Naive thymus-derived CD8-positive, alpha-beta T cell (primary cell): ENCODE measurements at places on chromosomes 5 and 9. TPM values are rescaled to one million over a fixed set of nuclear protein-coding genes. Genes with fewer than 3 reads are reported as not detected.

DNA sequence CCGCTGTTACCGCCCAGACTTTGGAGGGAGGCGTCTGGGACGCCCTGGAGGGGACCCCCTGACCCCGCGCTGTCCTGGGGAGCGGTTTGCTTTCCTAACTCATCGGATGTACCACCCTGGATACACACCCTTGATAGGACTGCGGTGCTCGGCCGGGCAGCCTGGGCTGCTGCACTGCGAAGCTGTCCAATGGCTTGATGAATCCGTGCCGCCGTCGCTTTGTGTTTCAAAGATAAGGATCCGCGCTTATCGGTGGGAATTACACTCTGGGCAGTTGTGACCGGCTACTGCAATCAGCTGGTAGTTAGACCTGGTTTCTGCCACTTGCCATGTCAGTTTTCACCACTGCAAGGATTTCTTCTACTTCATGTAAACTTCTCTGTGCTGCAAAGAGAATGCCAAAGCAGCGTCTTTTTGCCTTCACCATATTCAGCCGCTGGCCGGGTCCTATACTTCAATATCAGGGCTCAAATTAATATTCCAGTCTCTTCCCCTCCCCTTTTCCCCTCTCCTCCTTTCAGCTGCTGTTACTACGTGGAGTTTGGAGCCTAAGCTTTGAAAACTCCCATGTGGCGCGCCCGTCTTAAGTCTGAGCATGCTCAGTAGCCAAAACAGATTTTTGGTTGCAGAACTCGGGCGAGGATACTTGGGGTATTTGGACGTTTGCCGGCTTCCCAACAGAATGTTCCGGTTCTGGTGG, 727 bp downstream of the SMAD5 start:
- peak; percentile 13 for DNase-seq
- peaks cover 9% of the 10 kb centered on the region for H3K27me3 ChIP-seq
- peaks cover 38% of the 10 kb centered on the region for H3K4me1 ChIP-seq
- H3K27ac ChIP-seq = peak overlapping the region; percentile 87
- peak overlapping the region; percentile 93 for H3K4me3 ChIP-seq
- no peaks in the 10 kb centered on the region for H3K36me3 ChIP-seq

Gene JAKMIP2
- total RNA-seq = 0.44 TPM

DNA sequence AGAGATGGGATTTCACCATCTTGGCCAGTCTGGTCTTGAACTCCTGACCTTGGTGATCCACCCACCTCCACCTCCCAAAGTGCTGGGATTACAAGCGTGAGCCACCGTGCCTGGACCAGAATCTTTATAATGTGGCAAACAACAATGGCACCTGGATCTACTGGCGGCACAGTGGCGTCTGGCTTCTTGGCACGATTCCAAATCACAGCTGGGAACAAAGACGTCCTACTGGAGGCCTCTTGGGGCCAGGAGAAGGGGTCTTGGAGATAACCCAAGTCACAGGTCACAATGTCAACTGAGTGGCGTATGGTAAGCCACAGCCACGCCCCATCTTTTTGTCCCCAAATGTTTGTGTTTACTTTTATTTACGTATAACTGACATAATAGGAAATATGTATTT, 77.8 kb upstream of the RAPGEF1 start:
- no peak for DNase-seq
- no peaks in the 10 kb centered on the region for H3K36me3 ChIP-seq
- H3K27ac ChIP-seq = no peak overlapping the region

DNA sequence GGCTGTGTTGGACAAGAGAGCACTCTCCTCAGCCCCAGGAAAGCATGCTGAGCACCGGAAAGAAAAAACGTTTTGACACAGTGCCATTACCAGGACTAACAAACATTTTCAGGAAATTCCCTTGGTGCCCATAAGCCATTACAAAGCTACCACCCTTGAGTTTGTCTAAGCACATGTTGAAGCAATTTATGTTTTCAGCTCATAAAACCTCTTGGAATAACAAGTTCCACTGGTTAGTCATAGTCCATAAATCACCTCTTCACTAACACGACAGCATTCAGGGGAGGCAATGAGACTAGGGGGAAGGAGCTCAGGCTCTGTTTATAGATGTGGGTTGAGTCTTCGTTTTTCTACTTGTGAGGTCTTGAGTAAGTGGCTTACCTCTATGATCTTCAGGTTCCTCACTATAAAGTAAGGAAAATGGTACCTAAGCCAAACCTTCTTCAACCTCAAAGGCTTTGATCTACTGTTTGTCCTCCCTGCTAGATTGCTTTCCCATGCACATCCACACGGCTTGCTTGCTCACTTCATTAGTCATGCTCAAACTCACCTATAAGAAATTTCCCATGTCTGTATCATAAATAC, 65.4 kb downstream of the DRD1 start:
- no peaks in the 10 kb centered on the region for H3K4me1 ChIP-seq
- peaks cover 37% of the 10 kb centered on the region for H3K27me3 ChIP-seq
- H3K27ac ChIP-seq = no peak overlapping the region
- H3K4me3 ChIP-seq = no peak overlapping the region
- peaks cover 5% of the 10 kb centered on the region for H3K36me3 ChIP-seq
- DNase-seq = no peak

DNA sequence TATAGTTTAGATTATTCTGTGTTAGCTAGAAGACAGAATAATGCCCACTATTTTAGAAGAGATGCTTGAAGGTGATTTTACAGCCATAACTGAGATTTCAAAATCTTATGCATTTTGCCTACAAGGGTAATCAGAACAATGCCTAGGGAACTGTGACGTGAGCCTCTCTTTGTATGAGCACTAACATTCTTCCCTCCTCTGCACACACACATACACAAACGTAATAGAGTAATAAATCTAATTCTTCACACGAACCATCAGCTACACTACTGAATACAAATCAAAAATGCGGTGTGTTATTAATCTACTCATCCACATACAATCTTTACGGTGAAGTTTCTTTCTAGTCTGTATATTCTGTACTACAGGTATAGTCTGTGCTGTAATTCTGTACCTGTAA, 227.8 kb downstream of the PLK2 start:
- H3K4me3 ChIP-seq = no peak overlapping the region
- H3K27me3 ChIP-seq = no peaks in the 10 kb centered on the region
- H3K4me1 ChIP-seq = no peaks in the 10 kb centered on the region
- H3K27ac ChIP-seq = no peak overlapping the region

Gene PCDHB13
- total RNA-seq = not detected

DNA sequence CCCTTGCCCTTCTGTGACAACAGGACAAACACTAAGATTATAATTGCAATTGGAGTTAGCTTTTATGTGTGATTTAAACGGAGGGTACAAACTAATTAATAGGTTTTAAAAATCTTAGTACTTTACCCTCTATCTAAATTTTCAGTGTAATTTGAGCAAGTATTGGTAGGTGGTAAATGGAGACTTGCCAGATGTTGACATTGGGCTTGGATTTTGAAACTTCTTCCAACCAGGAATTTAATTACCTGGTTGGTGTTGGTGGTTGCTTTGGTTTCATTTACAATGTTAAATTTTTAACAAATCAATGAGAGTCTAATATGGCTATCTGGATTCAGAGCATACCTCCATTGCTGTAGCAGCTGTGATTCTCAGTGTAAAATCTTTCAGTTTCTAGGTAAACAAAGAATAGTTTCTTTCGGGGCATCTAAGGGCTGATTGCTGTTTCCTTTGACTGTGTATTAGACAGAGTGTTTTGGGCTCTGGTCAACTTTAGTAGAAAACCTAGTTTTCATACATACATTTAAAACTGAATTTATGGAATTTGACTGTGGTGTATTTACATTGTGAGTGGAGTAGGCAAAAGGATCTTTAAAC, 1.9 kb downstream of the DAPK1 start:
- H3K27me3 ChIP-seq = peaks cover 33% of the 10 kb centered on the region
- DNase-seq = no peak
- H3K4me1 ChIP-seq = peaks cover 5% of the 10 kb centered on the region
- H3K4me3 ChIP-seq = peak overlapping the region; percentile 82
- no peaks in the 10 kb centered on the region for H3K36me3 ChIP-seq

Gene WASHC1
- 36.0 TPM for total RNA-seq

Gene PAIP2
- total RNA-seq = 129 TPM

Gene PCDHA8
- not detected for total RNA-seq

- peak overlapping the region; percentile 77 for H3K27ac ChIP-seq
- H3K36me3 ChIP-seq = peaks cover 28% of the 10 kb centered on the region
- H3K4me3 ChIP-seq = no peak overlapping the region
- no peaks in the 10 kb centered on the region for H3K27me3 ChIP-seq
- peaks cover 13% of the 10 kb centered on the region for H3K4me1 ChIP-seq
Measured at GRCh38 chr9:97895695-97896332, 26.5 kb downstream of the TRMO start.

- H3K4me3 ChIP-seq = no peak overlapping the region
Measured at GRCh38 chr9:21450733-21451394, 10.6 kb downstream of the IFNA1 start.

DNA sequence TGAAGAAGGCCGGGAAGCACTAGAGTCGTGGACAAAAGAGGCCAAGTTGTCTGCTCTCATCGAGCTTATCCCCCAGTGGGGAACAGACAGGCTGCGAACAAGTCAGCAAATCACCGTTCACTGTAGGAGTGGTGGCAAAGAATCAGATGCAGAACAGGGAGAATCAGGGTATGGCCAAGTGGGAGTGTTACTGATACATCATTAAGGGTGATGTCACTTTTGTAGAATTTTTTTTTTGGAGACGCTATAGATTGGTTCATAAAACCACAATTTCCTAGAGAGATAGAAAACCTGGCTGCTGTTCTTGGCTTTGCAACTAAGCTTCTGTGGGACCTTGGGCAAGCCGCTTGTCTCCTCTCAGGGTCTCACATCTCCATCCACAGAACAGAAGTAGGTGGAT, 21.3 kb downstream of the SPRY4 start:
- H3K36me3 ChIP-seq = no peaks in the 10 kb centered on the region
- peaks cover 3% of the 10 kb centered on the region for H3K27me3 ChIP-seq
- H3K4me3 ChIP-seq = no peak overlapping the region
- DNase-seq = no peak
- no peak overlapping the region for H3K27ac ChIP-seq

Gene DMRT2
- total RNA-seq = not detected

DNA sequence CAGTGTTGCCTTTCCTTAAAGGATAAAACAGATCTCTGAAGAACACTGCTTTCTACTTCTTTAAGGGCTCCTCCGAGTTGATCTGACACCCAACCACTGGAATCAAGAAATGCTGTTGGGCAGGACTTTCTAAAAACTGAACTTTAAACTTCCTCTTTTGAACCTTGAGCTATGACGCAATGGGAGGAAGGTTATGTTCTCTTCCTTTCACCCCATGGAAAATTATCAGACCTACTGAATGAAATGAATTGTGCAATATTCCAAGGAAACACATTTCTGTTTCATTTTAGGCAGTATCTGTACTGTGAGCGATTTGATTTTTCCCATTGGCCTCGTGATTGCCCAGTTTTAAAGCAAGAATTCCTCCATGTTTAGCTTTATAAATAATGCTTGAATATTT, 206.0 kb upstream of the PRR16 start:
- DNase-seq = no peak
- H3K27me3 ChIP-seq = no peaks in the 10 kb centered on the region
- no peaks in the 10 kb centered on the region for H3K4me1 ChIP-seq
- no peaks in the 10 kb centered on the region for H3K36me3 ChIP-seq
- H3K27ac ChIP-seq = no peak overlapping the region

- H3K27ac ChIP-seq = peak overlapping the region; percentile 50
- no peaks in the 10 kb centered on the region for H3K27me3 ChIP-seq
Measured at GRCh38 chr5:148853868-148854267, 27.5 kb downstream of the ADRB2 start.

GRCh38 chr9:104269996-104270963, 176.2 kb downstream of the SMC2 start:
- H3K4me3 ChIP-seq = no peak overlapping the region
- no peaks in the 10 kb centered on the region for H3K36me3 ChIP-seq
- peaks cover 3% of the 10 kb centered on the region for H3K27me3 ChIP-seq
- no peaks in the 10 kb centered on the region for H3K4me1 ChIP-seq
- no peak for DNase-seq
- no peak overlapping the region for H3K27ac ChIP-seq

Gene PROB1
- total RNA-seq = 0.88 TPM

DNA sequence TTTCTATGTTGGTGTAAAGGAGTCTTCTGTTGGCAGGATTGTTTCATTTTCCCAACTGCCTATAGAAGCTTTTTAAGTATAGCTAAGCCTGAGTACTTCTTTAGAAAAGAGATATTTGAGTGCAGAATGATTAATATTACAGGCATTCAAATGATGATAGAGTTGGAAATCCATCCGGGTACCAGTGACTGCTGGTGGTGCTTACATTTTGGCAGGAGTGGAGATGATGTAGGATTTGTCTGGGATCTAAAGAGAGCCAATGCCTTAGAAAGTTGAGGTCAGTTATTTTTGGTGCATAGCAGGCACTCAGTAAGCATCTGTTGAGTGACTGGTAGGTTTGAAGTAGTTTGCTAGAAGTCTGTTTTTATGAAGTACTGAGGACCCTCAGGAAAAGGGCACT, 433.5 kb downstream of the DMAC1 start:
- H3K4me3 ChIP-seq = no peak overlapping the region
- DNase-seq = no peak
- H3K27me3 ChIP-seq = no peaks in the 10 kb centered on the region
- H3K36me3 ChIP-seq = no peaks in the 10 kb centered on the region
- H3K4me1 ChIP-seq = no peaks in the 10 kb centered on the region
- H3K27ac ChIP-seq = no peak overlapping the region

- no peak overlapping the region for H3K27ac ChIP-seq
- H3K27me3 ChIP-seq = peaks cover 7% of the 10 kb centered on the region
- H3K4me3 ChIP-seq = no peak overlapping the region
- H3K4me1 ChIP-seq = no peaks in the 10 kb centered on the region
- no peaks in the 10 kb centered on the region for H3K36me3 ChIP-seq
- no peak for DNase-seq
Measured at GRCh38 chr5:81400375-81400774, 6.4 kb upstream of the ACOT12 start.

GRCh38 chr5:68274847-68275651, 59.5 kb downstream of the PIK3R1 start:
- H3K36me3 ChIP-seq = no peaks in the 10 kb centered on the region
- peak overlapping the region; percentile 54 for H3K4me3 ChIP-seq
- H3K27ac ChIP-seq = peak overlapping the region; percentile 88
- H3K4me1 ChIP-seq = peaks cover 88% of the 10 kb centered on the region
- DNase-seq = no peak

GRCh38 chr5:135039271-135040033, 5.4 kb upstream of the PITX1 start:
- H3K27ac ChIP-seq = no peak overlapping the region
- H3K4me1 ChIP-seq = peaks cover 4% of the 10 kb centered on the region
- H3K4me3 ChIP-seq = peak overlapping the region; percentile 58
- peaks cover 2% of the 10 kb centered on the region for H3K36me3 ChIP-seq

DNA sequence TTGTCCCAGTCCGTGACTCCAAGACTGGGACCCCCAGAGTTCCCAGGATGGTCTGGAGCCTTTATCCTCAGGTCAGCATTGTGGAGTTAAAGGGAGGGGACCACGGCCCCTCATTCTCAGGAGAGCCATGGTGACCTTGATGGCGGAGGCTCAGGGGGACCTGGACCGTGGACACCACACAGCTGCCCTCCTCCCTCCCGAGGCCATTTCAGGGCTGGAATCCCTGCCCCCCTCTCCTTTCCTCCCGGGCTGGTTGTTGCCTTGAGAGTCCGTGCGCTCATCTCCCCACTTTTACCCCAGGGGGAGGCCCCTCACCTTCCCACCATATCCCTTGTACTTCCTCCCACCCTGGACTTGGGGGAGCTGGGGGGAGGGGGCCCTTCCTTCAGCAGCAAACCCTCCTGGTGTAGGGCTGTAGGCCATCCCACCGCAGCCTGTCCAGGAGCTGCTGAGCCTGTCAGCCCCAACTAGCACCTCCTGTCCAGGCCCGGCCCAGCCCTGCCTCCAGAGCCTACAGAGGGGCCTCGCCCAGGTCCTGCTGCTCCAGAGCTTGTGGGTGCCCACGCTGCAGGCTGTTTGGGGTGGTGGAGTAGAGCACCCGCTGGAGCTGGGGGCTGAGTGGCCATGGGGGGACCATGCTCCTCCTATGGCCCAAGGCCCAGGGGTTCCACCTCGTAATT, 14.3 kb upstream of the AJM1 start:
- H3K4me1 ChIP-seq = peaks cover 2% of the 10 kb centered on the region
- DNase-seq = no peak
- H3K4me3 ChIP-seq = no peak overlapping the region
- H3K27me3 ChIP-seq = no peaks in the 10 kb centered on the region

Gene PCDHGA5
- total RNA-seq = 0.30 TPM
